T-helper 17 cell (primary cell): ENCODE measurements at places on chromosomes 2 and 18. TPM values are rescaled to one million over a fixed set of nuclear protein-coding genes. Genes with fewer than 3 reads are reported as not detected.

DNA sequence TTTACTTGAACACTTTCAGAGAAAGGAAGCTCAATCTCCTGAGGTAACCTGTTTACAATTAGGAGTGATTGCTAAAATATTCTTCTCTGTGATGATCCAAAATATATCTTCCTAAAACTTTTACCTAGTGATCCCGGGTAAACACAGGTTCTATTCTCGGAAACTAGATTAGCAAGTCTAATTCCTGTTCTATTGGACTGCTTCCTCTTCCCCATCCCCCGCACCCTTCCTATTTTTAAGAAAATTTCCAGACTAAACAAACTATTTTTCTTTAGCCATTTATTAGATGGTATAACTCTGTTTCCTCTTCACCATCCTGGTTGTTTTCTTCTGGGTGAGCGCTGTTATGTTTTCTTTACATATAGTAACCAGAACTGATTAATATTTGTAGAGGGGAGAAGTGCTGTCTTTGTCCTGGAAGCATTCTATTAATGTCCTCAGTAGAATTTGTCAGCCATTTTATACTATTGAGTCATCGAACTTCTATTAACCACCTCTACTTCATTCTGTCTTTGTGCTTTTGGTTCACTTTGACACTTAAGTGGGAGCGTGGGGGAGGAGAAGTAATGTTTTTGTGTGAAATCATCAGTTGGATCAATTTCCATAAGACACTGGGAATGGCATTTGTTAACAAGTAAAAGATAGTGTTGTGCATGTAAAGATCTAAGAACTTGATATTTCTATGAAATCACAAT, 31.8 kb downstream of the CREB1 start:
- no peak for DNase-seq

- no peak for DNase-seq
These were observed 57.0 kb downstream of the PPP4R1 start for GRCh38 chr18:9557250-9557943.

- no peak for DNase-seq
These were observed 186.4 kb downstream of the TNS1 start for GRCh38 chr2:217816396-217816869.

GRCh38 chr18:73981796-73982195, 165.8 kb downstream of the FBXO15 start:
- DNase-seq: no peak

GRCh38 chr2:157155992-157156391, 101.5 kb upstream of the GALNT5 start:
- no peak for DNase-seq

DNA sequence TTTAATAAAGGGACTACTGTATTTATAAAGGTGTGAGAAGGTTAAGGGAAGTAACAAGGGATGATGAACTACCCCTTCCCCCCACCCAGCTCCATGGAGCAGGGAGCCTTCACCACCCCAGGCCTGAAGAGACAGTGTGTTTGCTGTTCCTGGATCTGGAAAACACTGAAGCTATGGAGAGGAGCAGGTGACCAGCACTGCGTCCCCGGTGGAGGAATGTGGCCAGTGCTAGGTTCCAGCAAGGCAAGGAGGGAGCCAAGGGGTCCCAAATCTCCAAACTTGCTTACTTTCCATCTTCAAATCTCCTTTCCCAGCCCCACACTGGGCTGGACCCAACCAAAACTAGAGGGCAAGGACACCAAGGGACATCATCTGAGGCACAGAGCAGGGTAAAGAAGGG, 128.7 kb upstream of the CD302 start:
- no peak for DNase-seq

DNA sequence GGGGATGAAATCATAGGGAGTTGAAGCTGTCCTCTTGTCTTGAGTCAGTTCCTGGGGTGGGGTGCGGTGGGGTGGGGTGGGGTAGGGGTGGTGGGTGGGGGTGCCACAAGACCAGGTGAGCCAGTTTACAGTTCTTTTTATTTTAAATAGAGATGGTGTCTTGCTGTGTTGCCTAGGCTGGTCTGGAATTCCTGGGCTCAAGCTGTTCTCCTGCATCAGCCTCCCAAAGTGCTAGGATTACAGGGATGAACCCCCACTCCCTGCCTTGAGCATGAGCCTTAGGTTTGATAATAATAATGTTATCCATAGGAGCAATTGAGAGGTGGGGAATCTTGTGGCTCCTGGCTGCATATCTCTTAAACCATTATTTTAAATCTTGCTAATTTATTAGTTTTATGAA, 183.1 kb upstream of the ALPP start:
- DNase-seq: no peak

- no peak for DNase-seq
These were observed 310.6 kb upstream of the ZEB2 start for GRCh38 chr2:144830543-144830942.

DNA sequence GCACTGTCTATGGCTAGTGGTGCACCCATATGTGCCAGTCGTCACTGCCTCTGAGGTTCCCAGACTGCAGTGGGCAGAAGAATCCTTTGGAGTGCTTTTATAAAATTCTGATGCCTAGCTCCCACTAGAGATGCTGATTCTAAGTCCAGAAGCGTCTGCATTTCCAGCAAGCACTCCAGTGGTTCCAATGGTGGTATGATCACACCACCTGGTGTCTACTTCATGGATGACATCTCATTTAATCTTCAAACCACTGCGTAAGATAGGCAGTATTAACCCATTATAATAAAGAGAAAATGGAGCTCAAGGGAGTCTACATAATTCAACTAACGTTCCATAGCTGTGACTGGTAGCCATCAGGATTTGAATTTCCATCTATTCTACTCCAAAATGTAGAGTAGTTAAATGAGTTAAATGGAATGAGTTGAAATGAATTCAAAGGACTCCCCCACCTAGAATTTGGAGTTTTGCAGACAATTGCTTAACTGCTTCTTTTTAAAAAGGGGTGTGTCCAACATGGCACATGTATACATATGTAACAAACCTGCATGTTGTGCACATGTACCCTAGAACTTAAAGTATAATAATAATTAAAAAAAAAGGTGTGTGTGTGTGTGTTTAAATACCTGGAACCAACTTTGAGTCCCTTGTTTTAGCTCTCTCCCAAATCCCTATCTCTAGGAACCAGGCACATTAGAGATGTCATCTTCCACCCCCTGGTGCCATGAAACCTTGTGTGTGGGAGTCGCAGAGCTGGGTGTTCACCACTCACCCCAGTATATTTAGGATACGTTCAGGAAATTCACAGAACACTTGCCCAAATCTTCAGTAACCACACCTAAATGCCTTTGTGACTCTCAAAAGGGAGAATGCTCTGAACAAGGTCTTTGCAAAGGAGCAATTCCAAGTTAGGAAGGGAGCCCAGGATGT, 14.1 kb downstream of the LAMA3 start:
- no peak for DNase-seq

DNA sequence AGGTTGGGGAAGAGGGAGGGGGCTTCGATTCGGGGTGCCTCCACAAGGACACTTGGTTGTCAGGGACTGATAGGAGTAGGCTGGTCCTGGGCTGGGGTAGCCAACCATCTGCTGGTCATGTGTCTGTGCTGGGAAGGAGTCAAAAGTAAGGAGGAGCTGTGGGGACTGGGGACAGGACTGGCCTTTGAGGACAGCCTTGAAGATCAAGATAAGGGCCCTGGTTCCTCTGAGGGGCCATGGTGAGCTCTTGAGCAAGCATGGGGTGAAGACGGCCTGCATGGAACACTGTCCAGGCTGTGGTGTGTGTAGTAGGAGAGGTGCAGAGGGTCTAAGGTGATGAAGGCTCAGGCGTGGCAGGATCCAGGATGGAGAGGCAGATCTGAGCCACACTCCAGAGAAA, 1.7 kb downstream of the CYP27A1 start:
- DNase-seq: no peak

The GDF7 gene
- 0.72 TPM for total RNA-seq

The SOWAHC gene
- 1.3 TPM for total RNA-seq

The RFX8 gene
- total RNA-seq: not detected

The ASB18 gene
- not detected for total RNA-seq

The FAP gene
- total RNA-seq: not detected

The MPV17 gene
- total RNA-seq: 48.6 TPM

The IGFBP5 gene
- not detected for total RNA-seq
